ENCODE measurements at places on chromosomes 11 and 22.

- no peak for DNase-seq
These were observed 22.4 kb downstream of the SLC37A2 start for GRCh38 chr11:125085301-125086081.

DNA sequence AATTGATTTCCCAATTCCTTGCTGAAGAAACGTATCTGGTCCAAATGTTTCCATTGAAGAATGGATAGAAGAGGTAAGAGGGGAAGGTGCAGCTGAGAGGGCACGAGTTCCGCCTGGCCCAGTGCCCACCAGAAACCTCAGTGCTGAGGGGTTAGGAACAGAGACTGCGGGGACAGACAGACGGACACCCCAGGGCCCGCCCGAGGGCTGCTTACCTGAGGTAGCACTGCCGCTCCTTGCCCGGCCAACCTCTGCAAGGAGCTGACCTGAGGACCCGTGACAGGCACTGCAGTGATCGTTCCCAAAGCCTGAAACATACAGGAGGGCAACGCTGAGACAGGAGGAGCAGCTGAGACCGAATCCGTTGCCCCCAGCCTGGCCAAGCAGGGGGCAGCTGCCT lies 89.6 kb downstream of the PHF21B start:
- DNase-seq: no peak

- no peak for DNase-seq
These were observed 96.1 kb downstream of the LRRC32 start for GRCh38 chr11:76574406-76574805.

DNA sequence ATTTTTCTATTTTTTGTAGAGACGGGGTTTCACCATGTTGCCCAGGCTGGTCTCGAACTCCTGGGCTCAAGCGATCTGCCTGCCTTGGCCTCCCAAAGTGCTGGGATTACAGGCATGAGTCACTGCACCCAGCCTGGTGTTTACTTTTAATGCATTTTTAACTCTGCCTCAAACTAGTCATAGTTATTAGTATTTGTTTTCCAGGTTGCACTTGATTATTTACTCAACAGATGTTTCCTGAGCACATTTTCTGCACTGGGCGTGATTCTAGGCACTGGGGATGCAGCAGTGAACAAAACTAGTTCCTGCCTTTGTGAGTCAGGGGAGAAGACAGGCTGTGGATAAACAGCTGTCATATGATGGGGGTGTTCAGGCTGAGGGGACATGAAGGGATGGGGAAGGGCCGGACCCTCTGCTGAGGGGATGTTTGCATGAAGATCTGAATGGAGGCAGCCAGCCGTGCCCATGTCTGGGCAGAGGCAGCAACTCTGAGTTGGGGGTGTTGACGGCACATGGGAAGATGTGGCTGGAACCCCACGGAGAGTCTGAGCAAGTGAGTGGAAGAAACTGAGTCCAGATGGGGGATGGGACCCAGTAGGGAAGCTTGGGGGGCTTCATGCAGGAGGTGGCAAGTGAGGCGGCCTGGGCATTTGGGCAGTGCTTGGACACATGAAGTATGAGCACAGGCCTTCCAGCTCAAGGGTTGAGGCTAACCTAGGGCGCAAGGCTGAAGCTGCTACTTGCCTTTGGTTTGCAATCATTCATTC lies 34.4 kb downstream of the MPPED1 start:
- DNase-seq: no peak

GRCh38 chr11:121191818-121192217 lies 90.8 kb downstream of the TECTA start:
- DNase-seq: no peak

DNA sequence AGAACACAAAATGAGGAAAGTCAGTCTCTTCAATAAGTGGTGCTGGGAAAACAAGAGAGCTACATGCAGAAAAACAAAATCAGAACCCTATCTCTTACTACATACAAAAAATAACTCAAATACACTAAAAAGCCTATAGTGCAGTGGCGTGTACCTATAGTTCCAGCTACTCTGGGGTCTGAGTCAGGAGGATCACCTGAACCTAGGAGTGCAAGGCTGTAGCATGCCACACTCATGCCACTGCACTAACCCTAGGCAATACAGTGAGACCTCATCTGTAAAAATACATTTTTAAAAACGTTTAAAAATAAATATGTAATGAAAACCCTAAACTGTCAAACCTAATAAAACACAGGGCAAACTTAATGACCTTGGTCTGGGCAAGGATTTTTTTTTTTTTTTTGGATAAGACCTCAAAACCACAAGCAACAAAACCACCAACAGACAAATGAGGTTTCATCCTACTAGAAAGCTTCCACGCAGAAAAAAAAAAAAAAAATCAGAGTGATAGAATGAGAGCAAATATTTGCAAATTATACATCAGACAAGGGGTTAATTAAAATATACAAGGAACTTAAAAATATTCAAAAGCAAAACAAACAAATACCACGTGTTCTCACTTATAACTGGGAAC lies 35.2 kb downstream of the XKR3 start:
- peak; percentile 44 for DNase-seq

DNA sequence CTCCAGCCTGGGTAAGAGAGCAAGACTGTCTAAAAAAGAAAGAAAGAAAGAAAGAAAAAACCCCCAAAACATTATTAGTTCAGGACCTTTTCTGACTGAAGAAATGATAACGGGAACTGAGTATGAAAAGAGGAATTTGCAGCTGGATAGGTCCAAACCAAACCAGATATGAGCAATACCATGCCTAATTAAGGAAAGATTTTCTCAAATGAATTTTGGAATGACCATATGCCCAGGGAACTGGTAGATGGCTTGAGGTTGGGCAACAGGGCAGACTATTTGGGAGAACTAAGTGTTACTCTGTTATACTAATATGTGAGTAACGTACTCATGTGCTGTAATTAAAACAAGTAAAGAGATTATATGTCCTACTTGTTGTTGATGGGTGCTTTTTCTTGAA lies 186.1 kb downstream of the TMEM135 start:
- no peak for DNase-seq

- DNase-seq: no peak
These were observed 99.8 kb downstream of the STIM1 start for GRCh38 chr11:3955299-3955665.

- DNase-seq: no peak
These were observed 652.8 kb downstream of the KCNA4 start for GRCh38 chr11:29364006-29364405.

DNA sequence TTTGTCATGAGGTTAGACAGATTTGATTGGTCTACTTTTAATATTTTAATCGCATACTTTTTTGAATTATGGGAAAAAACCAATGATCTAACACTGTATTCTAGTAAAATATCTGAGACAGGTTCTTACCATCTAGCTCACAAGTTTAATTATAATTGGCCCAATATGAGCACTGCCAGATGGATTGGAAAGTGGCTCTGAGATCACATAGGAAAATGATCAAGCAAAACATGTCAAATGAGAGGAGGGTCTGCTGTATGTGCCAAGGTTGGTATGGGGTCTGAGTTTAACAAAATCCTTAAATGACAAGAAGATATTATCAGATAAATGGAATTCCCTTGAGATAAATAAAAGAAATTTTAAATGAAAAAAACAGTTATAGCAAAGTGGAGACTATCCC lies 264.7 kb downstream of the TTC28 start:
- DNase-seq: no peak

- no peak for DNase-seq
These were observed 203.4 kb downstream of the FAM76B start for GRCh38 chr11:95586155-95586554.

All from Jurkat, Clone E6-1 (cell line).